ENCODE measurements at places on chromosomes 5 and 9. TPM values are rescaled to one million over a fixed set of nuclear protein-coding genes. Genes with fewer than 3 reads are reported as not detected.

Gene CYSRT1
- total RNA-seq, result 0.17 TPM

Gene CD72
- total RNA-seq, result 2.2 TPM

Gene LRRC14B
- not detected for total RNA-seq

Gene PCDHGA5
- 2.1 TPM for total RNA-seq
